Activated T-helper 2 cell treated with anti-CD3 and anti-CD28 coated beads, Interferon-gamma antibody, Interleukin-2, Interleukin-4, amounts not matched to agents 10 μg/mL and 5 μg/mL and 100 μg/mL, durations not matched to agents 14 hours and 24 hours and 36 hours (primary cell): ENCODE measurements at places on chromosomes 6 and 20.
A peak's percentile ranks its signal among the peaks of the same experiment; 100 is the strongest.

- H3K4me3 ChIP-seq = no peak overlapping the region
- peaks cover 9% of the 10 kb centered on the region for H3K36me3 ChIP-seq
- peaks cover 14% of the 10 kb centered on the region for H3K27me3 ChIP-seq
- peaks cover 36% of the 10 kb centered on the region for H3K4me1 ChIP-seq
- H3K27ac ChIP-seq = no peak overlapping the region
Observed at GRCh38 chr20:44067650-44068081, 119.3 kb downstream of the JPH2 start.

- no peak for DNase-seq
- H3K4me1 ChIP-seq = no peaks in the 10 kb centered on the region
- no peak overlapping the region for H3K27ac ChIP-seq
- no peak overlapping the region for H3K4me3 ChIP-seq
Observed at GRCh38 chr6:131001945-131002660, 60.9 kb downstream of the EPB41L2 start.

GRCh38 chr20:15100506-15101160, 763.2 kb upstream of the FLRT3 start:
- H3K27me3 ChIP-seq = no peaks in the 10 kb centered on the region
- H3K36me3 ChIP-seq = no peaks in the 10 kb centered on the region
- no peaks in the 10 kb centered on the region for H3K4me1 ChIP-seq
- H3K27ac ChIP-seq = no peak overlapping the region
- DNase-seq = no peak
- H3K4me3 ChIP-seq = no peak overlapping the region

- peaks cover 18% of the 10 kb centered on the region for H3K27me3 ChIP-seq
- peak; percentile 23 for DNase-seq
- no peak overlapping the region for H3K27ac ChIP-seq
- peaks cover 3% of the 10 kb centered on the region for H3K4me1 ChIP-seq
- no peaks in the 10 kb centered on the region for H3K36me3 ChIP-seq
Observed at GRCh38 chr6:137313928-137314855, 95.0 kb upstream of the IFNGR1 start.

- H3K4me3 ChIP-seq = no peak overlapping the region
- DNase-seq = no peak
- H3K4me1 ChIP-seq = peaks cover 2% of the 10 kb centered on the region
- H3K36me3 ChIP-seq = no peaks in the 10 kb centered on the region
Observed at GRCh38 chr20:23624324-23624691, 13.4 kb downstream of the CST3 start.

DNA sequence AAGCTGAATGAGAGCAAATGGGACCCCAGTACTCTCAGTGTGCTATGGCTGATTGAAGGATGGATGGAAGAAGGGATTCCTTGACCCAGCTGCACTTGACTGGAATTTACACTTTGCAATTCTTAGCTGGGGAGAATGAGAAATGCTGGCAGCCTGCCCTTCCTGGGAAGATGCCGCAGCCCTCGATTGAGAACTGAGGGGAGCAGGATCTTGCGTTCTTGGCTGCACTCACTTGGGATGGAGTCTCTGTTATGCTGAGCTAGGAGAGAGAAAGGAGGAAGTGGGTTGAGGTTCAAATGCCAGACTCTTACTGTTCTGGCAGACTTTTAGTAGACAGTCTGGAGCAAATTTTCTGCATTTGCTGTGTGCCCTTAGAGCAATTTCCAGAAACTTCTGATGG, 221.2 kb downstream of the FNDC1 start:
- DNase-seq = no peak
- no peak overlapping the region for H3K4me3 ChIP-seq
- no peaks in the 10 kb centered on the region for H3K36me3 ChIP-seq
- peaks cover 13% of the 10 kb centered on the region for H3K27me3 ChIP-seq

- DNase-seq = no peak
- no peak overlapping the region for H3K4me3 ChIP-seq
- no peak overlapping the region for H3K27ac ChIP-seq
- H3K4me1 ChIP-seq = peaks cover 4% of the 10 kb centered on the region
Observed at GRCh38 chr6:140561701-140562100, 1187.3 kb upstream of the CITED2 start.

- H3K27me3 ChIP-seq = no peaks in the 10 kb centered on the region
- H3K36me3 ChIP-seq = no peaks in the 10 kb centered on the region
- no peak for DNase-seq
- H3K27ac ChIP-seq = no peak overlapping the region
Observed at GRCh38 chr6:93398723-93399122, 20.6 kb downstream of the EPHA7 start.

- peaks cover 10% of the 10 kb centered on the region for H3K27me3 ChIP-seq
- no peaks in the 10 kb centered on the region for H3K36me3 ChIP-seq
- no peak overlapping the region for H3K4me3 ChIP-seq
- no peak for DNase-seq
- no peak overlapping the region for H3K27ac ChIP-seq
- peaks cover 16% of the 10 kb centered on the region for H3K4me1 ChIP-seq
Observed at GRCh38 chr20:8150591-8150990, 18.5 kb downstream of the PLCB1 start.

DNA sequence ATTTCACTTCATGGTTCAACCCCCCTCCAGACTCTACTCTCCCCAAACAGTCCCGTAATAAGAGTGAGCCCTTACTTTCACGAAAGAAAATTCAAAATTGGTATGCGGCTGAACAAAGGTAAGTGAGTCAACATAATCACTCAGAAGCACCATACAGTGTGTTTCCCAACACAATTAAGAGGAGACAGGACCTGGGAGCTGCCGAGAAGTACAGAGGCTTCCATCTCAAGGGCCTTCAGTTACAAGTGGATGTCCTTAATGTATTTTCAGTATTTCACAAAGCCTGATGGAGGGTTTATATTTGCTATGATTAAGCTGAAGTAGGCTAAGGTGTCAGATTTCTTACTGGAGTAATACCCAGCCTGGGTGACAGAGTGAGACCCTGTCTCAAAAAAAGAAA, 51.1 kb downstream of the MYO6 start:
- DNase-seq = no peak
- H3K36me3 ChIP-seq = no peaks in the 10 kb centered on the region
- no peaks in the 10 kb centered on the region for H3K27me3 ChIP-seq
- no peaks in the 10 kb centered on the region for H3K4me1 ChIP-seq
- no peak overlapping the region for H3K4me3 ChIP-seq

GRCh38 chr6:113870917-113871316, 13.8 kb downstream of the MARCKS start:
- H3K36me3 ChIP-seq = no peaks in the 10 kb centered on the region
- H3K4me3 ChIP-seq = no peak overlapping the region
- DNase-seq = no peak
- peaks cover 28% of the 10 kb centered on the region for H3K27me3 ChIP-seq
- peaks cover 3% of the 10 kb centered on the region for H3K4me1 ChIP-seq
- no peak overlapping the region for H3K27ac ChIP-seq

DNA sequence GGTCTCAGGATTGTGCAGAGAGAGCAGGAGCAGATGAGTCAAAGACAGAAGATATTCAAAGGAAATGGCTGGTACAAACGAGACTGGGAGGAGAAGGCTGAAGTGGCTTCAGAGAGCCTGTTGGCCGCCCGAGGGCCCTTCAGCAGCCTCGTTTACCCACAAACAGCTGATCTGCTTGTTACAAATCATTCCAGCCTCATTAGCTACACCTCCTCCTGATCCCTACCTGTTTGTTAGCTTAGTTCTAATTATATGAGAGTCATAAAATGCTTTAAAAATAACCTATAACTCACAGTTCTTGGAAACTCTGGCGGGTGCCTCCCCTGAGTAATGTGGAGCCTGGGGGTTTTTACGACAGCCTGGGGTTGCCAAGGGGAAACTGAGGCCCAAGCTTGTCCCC, 12.6 kb downstream of the GLP1R start:
- no peak overlapping the region for H3K4me3 ChIP-seq
- DNase-seq = no peak
- H3K27ac ChIP-seq = no peak overlapping the region
- H3K4me1 ChIP-seq = no peaks in the 10 kb centered on the region
- peaks cover 31% of the 10 kb centered on the region for H3K27me3 ChIP-seq

DNA sequence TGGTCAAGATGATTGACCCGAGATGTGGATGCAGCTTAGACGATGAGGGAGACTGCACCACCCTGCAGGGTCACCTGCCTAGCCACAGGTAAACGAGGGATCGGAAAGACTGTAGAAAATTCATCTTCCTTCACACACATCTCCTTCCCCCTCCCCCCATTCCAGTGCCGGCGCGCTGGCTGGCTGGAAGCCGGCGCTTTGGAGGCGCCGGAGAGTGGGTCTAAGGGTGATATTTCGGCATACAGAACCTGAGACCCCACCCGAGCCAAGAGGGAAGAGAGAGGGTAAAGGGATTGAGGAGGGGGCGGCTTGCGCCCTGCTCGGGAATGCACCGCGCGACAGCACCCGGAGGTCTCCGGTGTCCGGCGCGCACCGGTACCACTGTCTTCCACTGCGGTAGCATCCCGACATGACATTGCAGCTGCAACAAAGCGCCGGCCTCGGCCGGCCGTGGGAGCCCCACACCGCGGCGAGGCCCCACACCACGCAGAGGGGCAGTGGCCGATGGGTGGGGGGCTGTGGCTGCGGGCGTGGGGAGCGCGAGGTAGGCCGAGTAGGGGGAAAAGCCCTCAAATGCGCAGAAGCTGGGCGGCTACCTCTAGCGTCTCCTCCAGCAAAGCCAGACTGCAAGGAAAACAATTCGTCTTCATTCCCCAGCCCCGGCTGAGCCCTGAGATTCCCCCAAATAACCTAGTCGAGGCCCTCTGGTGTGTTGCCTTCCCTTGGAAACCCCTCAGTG, 984 bp downstream of the TNFRSF21 start:
- peaks cover 10% of the 10 kb centered on the region for H3K4me1 ChIP-seq
- no peak overlapping the region for H3K27ac ChIP-seq
- peak overlapping the region; percentile 67 for H3K4me3 ChIP-seq
- H3K27me3 ChIP-seq = peaks cover 56% of the 10 kb centered on the region

DNA sequence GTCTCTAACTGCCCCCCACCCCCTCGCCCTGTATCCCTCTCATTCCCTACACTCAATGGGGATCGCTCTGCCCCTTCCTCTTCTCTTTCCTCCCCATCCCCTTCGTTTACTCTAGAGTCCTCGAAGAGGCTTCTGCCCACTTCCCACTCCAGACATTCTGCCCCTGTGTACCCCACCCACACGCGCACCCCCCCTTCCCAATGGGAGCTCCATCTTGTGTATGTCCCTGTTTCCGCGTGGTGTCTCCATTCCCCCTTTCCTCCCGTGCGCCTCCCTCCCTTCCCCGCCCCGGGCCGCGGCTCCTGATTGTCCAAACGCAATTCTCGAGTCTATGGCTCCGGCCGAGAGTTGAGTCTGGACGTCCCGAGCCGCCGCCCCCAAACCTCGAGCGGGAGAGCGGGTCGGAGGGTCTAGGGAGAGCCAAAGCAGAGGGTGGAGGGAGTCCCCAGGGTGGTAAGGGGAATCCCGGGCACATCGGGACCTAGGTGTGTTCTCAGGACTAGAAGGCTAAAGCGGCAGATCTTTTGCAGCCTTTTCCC, 679 bp upstream of the RING1 start:
- peaks cover 48% of the 10 kb centered on the region for H3K36me3 ChIP-seq
- H3K4me1 ChIP-seq = peaks cover 49% of the 10 kb centered on the region
- H3K27ac ChIP-seq = peak overlapping the region; percentile 92
- peak overlapping the region; percentile 88 for H3K4me3 ChIP-seq

DNA sequence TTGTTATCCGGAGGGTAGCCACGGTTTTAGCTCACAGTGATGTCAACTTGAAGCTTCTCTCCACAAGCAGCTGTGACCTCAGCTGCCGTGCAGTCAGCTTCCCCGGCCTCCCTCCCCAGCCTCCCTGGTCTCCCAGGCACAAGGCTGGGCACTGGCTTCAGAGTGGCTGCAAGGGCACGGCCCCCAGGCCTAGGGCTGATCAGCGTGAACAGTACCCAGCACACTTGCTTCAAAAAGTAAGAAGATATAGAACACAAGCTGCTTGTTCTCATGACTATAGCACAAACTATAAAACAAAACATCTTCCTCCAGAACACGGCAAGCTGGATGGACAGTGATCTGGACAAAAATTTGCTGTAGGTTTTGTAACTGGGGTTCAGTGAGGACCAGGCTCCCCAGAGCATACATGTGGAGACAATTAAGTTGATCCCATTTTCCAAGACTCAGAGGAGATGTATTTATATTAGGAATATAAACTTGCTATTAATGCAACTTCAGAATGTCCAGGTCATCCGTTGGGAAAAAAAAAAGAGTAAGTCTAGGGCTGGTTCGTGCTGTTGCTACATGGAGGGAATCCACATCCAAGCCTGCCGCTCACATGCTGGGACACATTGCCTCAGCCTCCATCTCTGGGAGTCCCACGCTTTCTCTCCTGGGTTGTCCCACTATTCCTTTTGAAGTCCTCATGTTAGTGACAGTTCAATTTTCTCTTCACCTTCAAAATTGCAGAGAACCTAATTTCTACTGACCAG, 199.4 kb upstream of the THBS2 start:
- no peak overlapping the region for H3K27ac ChIP-seq
- DNase-seq = no peak
- no peaks in the 10 kb centered on the region for H3K36me3 ChIP-seq
- H3K4me3 ChIP-seq = no peak overlapping the region

GRCh38 chr20:14451458-14451857, 114.0 kb upstream of the FLRT3 start:
- H3K4me3 ChIP-seq = no peak overlapping the region
- H3K36me3 ChIP-seq = no peaks in the 10 kb centered on the region
- no peaks in the 10 kb centered on the region for H3K27me3 ChIP-seq
- H3K4me1 ChIP-seq = no peaks in the 10 kb centered on the region
- no peak overlapping the region for H3K27ac ChIP-seq

- no peak for DNase-seq
Observed at GRCh38 chr20:59670786-59671492, 66.6 kb downstream of the PHACTR3 start.

GRCh38 chr6:156718647-156719394, 58.4 kb upstream of the ARID1B start:
- H3K36me3 ChIP-seq = no peaks in the 10 kb centered on the region
- peaks cover 11% of the 10 kb centered on the region for H3K4me1 ChIP-seq
- peaks cover 17% of the 10 kb centered on the region for H3K27me3 ChIP-seq
- no peak overlapping the region for H3K27ac ChIP-seq

GRCh38 chr20:50393242-50393641, 116.9 kb upstream of the PTPN1 start:
- H3K4me3 ChIP-seq = no peak overlapping the region
- H3K4me1 ChIP-seq = peaks cover 21% of the 10 kb centered on the region
- no peak for DNase-seq
- no peak overlapping the region for H3K27ac ChIP-seq
- H3K36me3 ChIP-seq = no peaks in the 10 kb centered on the region

DNA sequence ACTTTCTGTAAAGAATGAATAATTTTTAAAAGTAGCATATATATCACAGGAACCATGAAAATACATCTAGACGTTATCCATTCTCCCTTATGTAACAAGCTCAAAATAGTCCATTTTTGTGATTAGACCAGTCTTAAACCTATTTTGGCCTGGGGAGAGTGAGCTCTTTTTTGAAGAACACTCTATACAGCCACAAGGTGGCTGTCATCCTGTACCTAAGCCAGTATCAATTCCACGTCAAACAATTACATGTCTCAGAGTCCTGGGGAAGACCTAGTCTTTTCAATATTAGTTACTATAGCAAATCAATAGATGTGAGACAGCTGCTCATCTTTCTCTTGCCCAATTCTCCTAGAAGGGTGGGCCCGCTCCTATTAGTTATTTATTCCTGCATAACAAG, 28.4 kb downstream of the FBXO5 start:
- H3K4me1 ChIP-seq = peaks cover 10% of the 10 kb centered on the region
- DNase-seq = no peak
- H3K4me3 ChIP-seq = no peak overlapping the region
- H3K36me3 ChIP-seq = no peaks in the 10 kb centered on the region
- H3K27ac ChIP-seq = no peak overlapping the region
